HS-5 (cell line): ENCODE measurements at places on chromosomes 6 and 20.

GRCh38 chr6:37027036-37027720, 21.7 kb downstream of the FGD2 start:
- no peak for DNase-seq

DNA sequence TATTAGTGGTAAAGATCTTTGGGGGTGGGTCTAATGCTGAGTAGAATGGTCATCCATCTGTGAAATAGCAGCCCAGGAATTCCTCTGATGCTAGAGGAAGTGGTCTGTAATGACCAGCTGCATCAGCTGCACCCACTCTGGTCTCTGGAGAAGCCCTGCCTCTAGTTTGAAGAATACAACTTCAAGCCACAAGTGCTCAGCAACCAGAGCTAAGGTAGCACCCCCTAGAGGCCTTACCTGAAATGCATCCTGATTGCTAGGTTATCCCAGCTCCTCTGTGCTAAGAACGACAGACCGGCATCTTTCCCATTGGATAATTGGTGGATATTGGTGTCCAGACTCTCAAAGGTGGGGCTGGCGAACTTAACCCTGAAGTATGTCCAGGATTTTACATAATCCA, 58.2 kb downstream of the DNAH8 start:
- no peak for DNase-seq

DNA sequence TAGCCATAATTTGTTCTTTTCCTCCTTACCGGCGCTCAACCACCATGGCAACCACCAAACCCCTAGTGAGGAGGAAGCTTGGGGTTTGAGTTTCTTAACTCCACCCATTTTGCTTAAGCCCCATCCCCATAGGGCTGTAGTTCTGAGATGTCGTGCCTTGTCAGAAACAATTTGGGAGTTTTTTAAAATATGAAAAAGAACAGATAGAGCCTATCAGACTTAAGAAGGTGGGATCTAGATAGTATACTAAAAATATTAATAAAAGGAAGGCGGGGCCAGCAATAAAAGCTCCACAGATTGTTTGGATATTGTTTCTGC, 5.6 kb downstream of the BRD2 start:
- no peak for DNase-seq

- no peak for DNase-seq
Observed at GRCh38 chr6:125008261-125008703, 46.0 kb downstream of the RNF217 start.

GRCh38 chr20:51111290-51111689, 88.4 kb upstream of the KCNG1 start:
- no peak for DNase-seq

DNA sequence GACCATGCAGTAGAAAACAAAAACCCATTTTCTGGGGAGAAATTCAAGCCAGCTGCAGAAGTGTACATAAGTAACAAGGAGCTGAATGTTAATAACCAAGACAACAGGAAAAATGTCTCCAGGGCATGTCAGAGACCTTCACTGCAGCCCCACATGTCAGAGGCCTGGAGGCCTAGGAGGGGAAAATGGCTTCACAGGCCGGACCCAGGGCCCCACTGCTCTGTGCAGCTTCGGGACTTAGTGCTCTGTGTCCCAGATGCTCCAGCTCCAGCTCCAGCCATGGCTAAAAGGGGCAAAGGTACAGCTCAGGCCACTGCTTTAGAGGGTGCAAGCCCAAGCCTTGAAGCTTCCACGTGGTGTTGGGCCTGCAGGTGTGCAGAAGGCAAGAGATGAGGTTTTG, 43.6 kb downstream of the HACE1 start:
- DNase-seq: no peak
